ENCODE measurements at places on chromosomes 4 and X.

DNA sequence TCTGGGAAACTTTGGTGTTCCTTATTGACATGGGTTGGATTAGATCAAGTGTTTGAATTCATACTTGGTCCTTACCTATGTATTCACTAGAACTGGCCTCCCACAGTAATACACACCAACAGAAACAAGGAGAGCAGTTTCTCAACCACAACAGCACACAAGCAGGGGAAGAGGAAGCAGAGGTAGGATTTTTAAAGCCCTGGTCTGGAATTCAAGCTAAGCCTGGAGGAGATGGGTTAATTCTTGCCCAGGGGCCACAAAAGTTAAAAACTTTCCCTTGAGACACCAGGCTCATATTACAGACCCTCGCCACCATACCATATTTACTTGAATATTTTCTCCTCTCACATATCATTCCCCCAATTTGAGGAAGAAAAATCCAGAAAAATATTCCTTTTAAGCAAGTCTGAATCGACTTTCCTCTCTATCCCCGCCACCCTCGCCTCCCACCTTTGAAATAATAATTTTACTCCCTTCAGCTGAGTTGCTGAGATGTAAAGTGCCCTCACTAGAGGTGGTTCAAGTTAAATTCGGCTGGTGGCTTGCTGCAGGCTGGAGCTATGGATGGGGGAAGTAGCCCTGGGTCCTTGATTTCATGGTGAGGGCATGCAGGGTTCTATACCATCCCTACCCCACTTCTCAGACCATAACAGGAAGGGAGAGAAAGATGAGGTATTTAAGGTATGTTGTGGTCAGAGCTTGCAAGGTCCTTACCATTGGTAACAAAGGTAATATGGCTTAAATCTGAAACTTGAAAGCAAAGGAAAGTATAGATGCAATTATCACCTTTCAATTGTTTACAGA, 440.2 kb downstream of the INPP4B start:
- no peak for DNase-seq

DNA sequence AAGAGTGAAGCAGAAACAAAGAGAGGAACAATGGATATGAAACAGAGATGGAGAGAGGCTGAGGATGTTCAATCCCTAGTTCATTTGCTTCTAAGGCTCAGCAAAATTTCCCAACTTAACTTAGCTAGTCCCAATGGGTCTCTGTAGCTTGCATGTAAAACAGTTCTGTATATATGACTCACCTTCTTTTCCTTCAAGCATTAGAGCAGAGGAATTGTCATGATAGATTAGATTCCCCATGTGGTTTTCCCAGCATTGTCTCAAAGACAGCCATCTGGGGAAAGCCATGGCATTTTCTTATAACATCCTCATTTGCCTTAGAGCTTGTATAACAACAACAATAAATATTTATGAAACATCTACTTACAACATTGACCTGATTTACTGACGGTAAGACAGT, 93.9 kb upstream of the GATB start:
- DNase-seq, result no peak

- DNase-seq, result peak; percentile 96
Observed at GRCh38 chr4:153127760-153128494, 76.3 kb upstream of the TRIM2 start.

GRCh38 chr4:48173056-48173991, 39.3 kb upstream of the TXK start:
- no peak for DNase-seq

DNA sequence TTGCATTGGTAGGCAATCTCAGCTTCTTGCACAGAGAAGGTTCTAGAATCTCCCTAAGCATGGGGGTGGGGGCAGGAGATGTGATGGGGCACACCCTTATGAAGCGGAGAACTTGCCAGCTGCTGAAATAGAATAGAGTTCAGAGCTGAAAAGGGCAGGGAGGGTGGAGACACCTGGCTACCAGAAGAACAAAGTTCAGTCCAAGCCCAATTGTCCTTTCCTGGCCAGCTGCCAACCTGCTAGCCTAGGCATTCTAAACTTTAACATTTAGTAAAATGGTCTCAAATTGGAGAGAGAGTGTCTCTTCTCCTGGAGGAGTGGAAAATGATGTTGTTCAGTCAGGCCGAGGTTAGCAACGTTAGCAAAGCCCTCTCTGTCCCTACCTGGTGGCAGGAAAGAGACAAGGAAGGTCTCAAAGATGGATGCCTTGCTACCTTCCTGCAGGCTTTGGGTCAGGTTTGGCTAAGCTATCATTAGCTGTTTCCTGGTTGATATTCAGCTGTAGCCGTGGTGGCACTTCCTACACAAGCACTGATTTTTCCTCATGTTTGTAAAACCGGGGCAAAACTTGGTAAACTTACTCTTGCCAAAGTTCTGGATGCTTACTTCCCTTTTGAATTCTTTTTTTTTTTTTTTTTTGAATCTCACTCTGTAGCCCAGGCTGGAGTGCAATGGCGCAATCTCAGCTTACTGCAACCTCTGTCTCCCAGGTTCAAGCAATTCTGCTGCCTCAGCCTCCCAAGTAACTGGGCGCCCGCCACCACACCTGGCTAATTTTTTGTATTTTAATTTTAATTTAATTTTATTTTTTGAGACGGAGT, 34.7 kb upstream of the NYX start:
- DNase-seq, result no peak

DNA sequence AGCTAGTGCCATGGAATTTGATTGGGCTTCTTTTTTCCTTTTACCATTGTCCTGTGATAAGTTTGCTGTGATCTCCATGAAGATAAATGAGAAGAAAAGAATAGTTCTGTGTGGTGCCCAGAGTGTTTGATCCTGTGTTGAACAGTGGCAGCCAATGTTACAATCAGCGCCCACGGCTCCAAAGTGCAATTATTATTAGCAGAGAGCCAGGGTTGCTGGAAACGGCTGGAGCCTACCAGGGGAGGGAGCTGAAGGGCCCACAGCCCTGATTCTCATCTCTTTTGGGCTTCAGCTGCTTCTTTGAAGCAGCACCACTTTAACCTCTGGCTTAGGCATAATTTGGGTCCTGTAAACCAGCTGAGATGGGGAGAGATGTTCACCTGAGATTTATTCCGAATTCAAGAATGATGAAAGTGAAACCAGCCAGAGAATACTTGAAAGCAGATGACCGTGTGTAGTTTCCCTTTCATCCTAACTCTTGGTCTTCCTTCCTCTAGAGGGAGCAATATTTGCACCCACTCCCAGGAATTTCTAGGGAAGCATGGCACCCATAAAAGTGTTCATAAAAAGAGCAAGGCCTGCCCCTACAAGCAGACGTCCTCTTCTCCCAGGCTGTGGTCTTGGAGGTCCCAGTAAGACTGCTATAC, 298.3 kb downstream of the EVC2 start:
- DNase-seq, result no peak

DNA sequence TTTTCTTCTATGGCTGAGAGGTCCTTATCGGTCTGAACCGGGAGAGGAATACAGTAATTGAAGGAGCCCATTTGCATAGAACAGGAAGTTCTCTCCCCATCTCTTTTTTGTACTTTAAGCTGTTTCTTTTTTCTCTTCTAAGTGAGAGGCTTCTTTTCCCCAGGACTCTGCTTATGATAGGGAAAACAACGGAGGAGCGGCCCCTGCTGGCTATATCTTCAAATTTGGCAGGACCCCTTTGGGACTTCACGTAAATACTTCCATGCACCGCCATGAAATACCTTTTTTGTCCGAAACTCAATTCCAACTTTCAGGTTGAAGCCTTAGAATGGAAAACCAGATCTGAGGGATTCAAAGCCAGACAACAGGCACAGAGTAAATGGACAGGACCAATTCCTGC, 1153.0 kb upstream of the INTU start:
- no peak for DNase-seq

- peak; percentile 29 for DNase-seq
Observed at GRCh38 chr4:122450847-122451246, 5.7 kb downstream of the IL2 start.

DNA sequence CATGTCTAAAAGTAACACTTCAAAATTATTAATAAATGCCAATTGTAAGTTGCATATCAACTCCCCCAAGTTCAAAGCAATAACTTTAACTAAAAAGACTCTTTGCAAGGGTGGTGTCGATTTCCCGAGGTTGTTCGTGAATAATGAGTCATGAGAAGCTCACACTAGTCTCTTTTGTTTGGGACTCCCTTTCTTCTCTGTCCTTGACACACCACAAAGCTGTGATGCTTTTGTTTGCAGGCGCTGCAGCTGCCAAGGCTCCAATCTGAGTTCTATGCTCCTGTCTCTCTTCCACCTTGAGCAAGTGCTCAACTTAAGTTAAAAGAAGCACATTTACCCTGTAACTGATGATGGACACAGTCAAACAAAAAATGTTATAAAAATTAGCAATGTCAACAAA, 65.9 kb downstream of the FAT1 start:
- no peak for DNase-seq

DNA sequence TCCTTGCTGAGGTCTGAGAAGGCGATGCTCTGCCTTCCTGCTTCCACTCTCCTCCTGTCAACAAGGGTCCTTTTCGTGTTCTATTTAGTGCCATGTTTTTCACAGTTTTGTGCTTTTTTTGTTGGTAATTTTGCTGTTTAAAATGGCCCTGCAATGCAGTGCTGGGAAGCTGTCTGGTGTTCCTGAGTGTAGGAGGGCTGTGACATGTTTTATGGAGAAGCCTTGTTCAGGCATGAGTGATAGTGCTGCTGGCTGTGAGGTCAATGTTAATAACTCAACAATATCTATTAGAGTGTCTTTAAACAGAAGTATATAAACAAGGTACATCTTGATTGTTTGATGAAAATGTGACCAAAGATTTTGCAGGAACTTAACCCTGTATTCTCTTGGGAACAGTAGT, 27.6 kb downstream of the CLCN4 start:
- no peak for DNase-seq

DNA sequence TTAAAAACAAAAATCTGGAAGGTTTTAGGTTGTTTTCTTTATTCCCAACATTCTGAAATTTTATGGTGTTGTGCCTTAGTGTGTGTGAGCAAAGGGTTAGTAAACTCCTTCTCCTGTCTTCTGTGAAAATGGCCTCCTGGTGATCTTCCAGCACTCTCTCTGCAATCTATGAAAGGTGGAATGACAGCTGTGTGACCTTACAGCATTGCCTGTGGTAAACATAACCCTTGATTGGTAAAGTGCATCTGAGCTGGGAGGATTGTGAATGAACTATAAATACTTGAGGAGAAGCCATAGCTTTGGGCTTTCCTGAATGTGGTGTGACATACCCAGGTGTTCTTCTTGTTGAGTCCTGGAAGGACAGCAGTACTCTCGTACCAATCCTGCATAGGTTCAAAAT, 10.0 kb downstream of the ART3 start:
- DNase-seq, result no peak

DNA sequence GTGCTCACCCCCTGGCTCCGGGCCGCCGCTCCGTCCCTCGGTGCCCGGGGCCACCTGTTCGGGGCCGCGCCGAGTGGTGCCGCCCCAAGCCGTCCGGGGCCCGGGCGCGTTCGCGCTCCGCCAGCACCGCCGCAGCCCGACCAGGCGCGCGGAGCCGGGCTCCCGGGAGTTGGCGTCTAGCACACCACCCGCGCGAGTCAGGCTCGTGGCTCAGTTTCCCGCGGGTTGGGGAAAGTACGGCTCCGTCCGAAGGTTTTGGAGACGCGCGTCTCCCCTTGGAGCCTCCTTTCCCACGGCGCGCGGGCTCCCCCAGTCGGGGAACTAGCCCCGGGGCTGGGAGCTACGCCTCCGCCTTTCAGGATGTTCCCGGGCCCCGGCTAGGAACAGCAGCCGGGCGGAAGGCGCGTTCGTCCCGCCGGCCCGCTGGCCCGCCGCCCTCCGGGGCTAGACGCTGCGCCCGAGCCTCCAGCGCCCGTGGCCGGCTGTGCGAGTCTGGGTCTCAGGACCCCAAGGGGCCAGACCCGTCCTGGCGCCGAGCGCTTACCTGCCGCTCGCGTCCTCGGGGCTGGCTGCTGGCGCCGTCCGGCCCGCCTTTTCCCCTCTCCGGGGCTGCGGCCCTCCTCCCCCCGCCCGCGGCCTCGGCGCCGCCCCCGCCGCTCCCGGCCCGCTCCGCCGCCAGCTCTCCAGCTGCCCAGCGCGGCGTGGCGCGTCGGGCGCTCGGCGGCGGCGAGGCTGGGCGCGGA, at the start of gene ADGRG2:
TSS of gene ADGRG2 (minus strand) at position 571 of the 743 bp plus-strand sequence. CDS start 53,634 bp downstream, outside the sequence.
- peak; percentile 31 for DNase-seq

Measured in neuronal stem cell (in vitro differentiated cells).